ENCODE measurements at places on chromosomes 16 and 17. TPM values are rescaled to one million over a fixed set of nuclear protein-coding genes. Genes with fewer than 3 reads are reported as not detected.

ATP1B2 gene
- 1.6 TPM for total RNA-seq

KRTAP9-4 gene
- total RNA-seq: not detected

FOXL1 gene
- total RNA-seq: under 0.01 TPM

WFDC1 gene
- 1.6 TPM for total RNA-seq

C1QL1 gene
- total RNA-seq: 1.0 TPM

C16orf95 gene
- total RNA-seq: 2.6 TPM

CDYL2 gene
- total RNA-seq: 1.6 TPM

NPIPB9 gene
- total RNA-seq: 4.2 TPM
